ENCODE measurements at places on chromosomes 6 and 20. TPM values are rescaled to one million over a fixed set of nuclear protein-coding genes. Genes with fewer than 3 reads are reported as not detected.

BMP2 gene
- total RNA-seq: 4.7 TPM

ELOVL4 gene
- 0.58 TPM for total RNA-seq

GABRR2 gene
- 0.97 TPM for total RNA-seq

ZC2HC1B gene
- not detected for total RNA-seq

VIP gene
- not detected for total RNA-seq

MYT1 gene
- total RNA-seq: 0.21 TPM

ULBP1 gene
- 0.08 TPM for total RNA-seq

GRCh38 chr6:89597988-89598387 is 40.6 kb downstream of the LYRM2 start:
- DNase-seq: no peak

DNA sequence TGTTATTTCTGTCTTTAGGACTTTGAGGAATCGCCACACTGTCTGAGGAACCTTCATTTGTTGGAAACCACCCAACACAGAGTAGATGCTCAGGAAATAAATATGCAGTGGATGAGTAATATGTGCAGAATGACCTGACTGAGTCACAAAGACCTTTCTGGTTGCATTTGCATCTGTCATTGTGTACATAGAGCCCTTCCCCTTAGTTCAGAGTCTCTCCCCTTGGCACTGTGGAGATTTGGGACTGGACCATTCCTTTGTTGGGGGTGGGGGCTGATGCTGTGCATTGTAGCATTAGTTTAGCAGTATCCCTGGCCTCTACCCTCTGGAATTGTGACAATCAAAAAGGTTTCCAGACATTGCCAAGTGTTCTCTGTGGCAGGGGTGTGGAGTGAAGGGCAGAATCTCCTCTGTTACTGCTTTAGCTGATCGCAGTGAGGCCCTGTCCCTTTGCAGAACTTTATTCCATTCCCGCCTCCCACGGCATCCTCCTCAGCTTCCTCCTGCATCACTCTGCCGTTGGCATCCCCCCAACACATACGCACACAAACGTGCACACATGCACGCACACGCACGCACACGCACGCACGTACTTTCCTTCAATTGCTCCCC is 64.5 kb downstream of the EYA2 start:
- DNase-seq: no peak

GRCh38 chr20:9660236-9660868 is 146.0 kb downstream of the LAMP5 start:
- DNase-seq: no peak

GRCh38 chr6:22250486-22250885 is 46.4 kb downstream of the PRL start:
- DNase-seq: no peak

GRCh38 chr6:155880900-155881299 is 425.3 kb upstream of the NOX3 start:
- DNase-seq: no peak

DNA sequence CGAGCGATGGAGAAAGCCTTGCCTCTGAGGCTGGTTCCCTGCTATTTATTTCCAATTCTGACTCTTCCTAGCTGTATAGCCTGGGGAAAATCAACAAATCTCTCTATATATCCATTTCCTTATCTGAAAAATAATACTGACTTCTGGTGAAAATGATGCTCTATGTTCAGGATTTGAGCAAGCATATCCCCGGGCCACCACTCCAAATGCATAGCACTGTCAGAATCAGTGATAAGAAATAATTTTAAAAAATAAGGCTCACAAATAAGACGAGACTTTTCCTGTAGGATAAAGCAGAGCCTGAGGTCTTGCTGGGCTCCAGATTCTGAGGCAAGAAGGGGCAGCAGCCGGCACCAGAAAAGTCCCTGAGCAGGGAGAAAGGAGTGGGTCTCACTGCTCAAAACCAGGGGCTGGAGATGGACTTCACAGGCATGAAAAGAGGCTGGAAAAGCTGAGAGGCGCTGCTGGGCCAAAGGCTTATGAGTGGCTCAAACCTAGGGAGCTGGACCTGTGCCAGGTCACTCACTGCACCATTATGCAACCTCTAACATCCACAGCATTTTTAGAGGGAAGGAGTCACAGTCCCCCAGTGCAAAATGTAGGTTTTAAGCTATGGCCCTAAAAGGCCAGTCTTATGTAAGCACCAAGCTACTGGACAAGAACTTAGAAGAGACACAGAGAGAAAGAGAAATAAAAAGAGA is 48.1 kb upstream of the SLC17A4 start:
- DNase-seq: peak; percentile 53

DNA sequence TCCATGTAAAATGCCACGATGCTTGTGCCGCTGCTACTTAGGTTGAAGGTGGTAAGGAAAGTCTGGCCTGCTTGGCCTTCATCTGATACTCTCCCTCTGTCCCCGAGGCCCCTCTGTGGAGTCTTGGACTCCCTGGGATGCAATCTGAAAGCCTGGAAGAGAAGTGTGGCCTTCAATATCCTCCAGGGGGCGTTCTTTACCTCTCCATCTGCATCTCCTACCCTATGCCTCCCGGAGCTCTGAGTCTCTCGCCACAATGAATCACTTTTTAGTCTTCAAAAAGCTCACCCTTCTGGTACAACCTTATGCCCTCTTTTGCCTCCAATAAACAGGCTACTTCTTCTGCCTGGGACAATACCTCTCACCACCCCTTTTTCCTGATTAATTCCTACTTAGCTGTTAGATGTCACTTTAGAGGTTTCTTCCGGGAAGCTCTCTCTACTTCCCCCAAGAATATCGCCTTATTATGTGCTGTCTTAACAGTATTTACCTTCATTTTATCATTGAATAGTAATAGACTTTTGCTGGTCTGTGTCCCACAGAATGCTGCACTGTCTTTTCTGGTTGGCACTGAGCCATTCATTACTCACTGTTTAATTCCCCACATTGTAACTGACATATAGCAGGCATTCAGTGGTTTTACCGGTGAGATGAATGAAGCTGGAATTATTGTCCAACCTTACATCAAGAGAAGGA is 13.9 kb upstream of the ATG5 start:
- DNase-seq: no peak

DNA sequence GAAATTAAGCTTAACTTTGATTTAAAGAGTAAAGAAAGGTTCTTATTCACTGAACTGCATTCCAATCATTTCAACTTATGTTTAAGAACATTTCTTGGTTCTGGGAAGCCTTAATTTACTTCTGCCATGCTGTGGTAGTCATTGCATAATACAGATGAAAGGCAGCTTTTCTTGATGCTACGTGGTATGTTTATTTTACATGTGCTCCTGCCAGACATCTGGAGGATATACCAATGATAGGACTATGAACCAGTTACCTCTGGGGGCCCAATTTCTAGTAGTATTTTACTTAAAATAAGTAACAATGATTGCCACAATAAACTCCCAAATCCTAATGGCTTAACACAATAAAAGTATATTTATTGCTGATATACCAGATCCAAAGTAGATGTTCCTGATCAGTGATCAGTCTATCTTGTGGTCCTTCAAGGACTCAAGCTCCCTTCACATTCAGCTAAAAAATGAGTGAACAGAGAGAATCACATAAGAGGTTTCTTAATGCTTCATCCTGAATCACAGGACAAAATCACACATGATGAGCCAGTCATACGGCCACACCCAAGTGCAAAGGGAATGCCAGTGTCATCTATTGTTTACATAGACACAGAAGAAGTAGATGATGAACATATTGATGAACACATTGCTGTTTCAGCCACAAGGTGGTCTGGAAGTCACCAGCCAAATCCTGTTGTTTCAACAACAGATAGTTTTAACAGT is 56.5 kb upstream of the CCN2 start:
- no peak for DNase-seq

DNA sequence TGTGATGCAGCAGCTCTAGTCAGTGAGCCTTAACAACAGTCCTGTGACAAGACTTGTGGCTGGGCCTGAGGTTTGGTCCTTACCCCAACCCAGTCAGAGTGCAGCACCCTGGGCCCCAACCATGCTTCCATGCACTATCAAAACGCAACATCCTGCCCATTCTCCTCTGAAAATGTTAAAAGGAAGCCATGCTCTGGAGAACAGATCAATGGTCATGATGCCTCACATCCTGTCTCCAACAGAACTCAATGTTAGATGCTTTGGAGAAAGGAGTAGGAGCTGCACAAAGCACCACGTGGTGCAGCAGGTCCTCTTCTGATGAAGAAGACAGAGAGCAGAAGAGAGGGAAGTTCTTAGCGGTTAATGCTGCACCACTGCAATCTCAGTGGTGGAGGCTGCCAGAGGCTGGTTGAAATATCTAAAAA is 41.9 kb downstream of the TRAM2 start:
- DNase-seq: no peak

DNA sequence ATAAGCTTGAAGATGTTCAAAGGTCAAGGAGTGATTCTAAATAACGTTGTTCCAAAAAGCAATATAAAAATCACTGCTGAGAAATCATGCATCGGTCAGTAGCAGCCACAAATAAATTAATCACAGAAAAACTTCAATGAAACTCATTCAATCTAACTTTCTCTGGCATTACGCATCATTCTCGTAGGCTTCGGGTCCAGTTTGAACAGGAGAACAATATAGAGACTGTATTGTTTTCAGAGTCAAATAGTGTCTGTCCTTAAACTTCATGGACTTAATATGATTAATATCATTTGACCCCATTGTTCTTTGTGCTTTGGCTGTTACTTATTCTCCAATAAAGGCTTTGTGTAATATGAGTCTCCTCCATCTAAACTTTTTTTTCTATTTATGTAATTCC is 200.4 kb downstream of the C6orf118 start:
- no peak for DNase-seq

DNA sequence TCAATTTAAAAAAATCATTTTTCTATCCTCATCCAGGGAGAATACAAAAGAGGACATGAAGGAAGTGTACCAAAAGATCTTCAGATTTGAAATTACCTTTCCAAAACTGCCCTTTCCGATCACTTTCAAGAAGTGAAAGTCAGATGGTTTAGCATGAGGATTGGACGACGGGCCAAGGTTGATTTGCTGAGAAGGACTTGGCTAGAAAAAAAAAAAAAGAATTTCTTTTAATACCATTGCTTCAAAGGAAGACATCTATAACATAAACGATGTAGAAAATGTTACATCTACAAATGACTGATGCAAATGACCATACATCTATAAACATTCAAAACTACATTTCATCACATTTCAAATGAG is 120.9 kb upstream of the SLC2A12 start:
- DNase-seq: no peak

GRCh38 chr6:71460933-71461332 is 172.3 kb downstream of the OGFRL1 start:
- DNase-seq: no peak

DNA sequence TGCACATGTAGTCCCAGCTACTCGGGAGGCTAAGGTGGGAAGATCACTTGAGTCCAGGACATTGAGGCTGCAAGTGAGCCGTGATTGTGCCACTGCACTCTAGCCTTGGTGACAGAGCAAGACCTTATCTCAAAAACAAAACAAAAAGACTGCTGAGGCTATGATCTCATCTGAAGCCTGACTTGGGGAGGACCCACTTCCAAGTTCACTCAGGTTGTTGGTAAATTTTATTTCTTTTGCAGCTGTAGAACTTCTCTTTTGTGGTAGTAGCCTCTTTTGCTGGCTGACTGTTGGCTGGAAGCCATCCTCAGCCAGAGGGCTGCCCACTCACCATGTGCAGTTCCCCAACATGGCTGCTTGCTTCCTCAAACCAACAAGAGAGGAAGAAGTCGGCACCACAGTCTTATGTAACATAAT is 36.8 kb upstream of the ME1 start:
- peak; percentile 33 for DNase-seq

DNA sequence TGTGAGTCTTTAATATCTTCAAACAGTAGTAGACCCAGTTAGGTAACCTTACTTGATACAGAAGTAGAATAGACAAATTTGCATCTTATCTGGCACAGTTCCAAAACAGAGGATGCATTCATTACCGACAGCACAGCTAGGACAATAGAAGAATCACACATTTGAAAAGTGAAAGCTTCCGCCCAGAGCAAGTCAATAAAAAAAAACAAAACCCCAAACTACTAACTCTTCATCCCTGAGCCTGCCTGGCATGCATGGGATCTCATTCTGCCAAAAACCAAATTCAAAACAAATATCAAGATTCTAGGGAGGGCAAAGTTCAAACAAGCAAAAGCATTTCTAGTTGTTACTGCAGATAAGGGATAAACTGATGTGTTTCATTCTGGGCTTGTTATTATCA is 235.4 kb downstream of the BTBD9 start:
- DNase-seq: no peak

DNA sequence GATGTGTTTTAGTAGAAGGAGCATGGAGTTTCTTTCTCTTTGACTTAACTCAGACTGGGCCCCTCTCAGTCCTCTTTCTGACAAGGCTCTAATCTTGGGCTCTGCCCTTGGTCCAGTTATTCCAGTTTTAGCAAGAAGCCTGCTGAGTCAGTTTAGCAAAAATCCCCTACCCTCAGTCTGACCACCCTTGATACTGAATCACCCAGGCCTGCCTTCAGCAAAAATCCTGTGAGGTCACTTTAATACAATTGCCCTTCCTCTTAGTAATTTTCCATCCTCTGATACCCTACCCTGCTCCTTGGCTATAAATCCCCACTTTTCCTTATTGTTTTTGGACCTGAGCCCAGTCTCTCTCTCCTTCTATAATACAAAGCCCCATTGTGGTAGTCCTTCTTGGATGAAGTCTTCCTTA is 326.7 kb upstream of the NOX3 start:
- DNase-seq: no peak

DNA sequence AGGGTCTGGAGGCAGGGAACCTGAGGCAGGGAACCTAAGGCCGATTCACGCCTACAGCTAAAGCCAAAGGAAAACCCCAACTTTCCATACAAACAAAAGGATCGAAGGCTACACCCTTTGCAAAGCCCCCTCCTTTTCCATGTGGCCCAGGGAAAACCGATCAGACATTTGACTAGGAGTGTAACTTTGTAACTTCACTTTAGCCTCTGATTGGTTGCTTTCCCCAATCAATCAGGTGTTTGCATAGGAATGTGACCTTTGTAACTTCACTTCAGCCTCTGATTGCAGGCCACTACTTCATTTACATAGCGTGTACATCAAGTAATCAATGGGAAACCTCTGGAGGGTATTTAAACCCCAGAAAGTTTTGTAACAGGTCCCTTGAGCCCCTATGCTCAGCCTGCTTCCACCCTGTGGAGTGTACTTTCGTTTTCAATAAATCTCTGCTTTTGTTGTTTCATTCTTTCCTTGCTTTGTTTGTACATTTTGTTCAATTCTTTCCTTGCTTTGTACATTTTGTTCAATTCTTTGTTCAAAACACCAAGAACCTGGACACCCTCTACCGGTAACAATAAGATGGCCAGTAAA is 43.3 kb downstream of the CHD6 start:
- DNase-seq: no peak

- no peak for DNase-seq
Observed at GRCh38 chr6:5706124-5707033, 300.3 kb downstream of the NRN1 start.

DNA sequence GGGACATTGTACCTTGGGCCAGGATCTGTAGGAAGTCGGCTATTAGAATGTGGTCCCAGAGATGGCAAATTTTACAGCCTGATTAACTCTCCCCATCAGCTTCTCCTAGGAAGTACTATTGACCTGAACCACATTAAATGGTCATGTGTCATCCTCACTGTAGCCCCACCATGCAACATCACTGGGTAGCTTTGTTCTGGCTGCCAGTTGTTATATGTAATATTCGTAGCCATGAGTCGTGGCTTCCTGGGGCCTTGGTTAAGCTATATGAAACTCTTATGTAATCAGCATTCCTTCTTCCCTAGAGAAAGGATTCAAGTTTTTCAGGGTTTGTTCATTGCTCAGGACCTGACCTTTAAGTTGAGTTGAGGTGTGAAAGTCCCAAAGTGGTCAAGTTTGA is 125.7 kb downstream of the ANKS1A start:
- DNase-seq: no peak

All from left cardiac atrium (tissue), 4 donors.